ENCODE measurements at places on chromosomes 3 and 15.

DNA sequence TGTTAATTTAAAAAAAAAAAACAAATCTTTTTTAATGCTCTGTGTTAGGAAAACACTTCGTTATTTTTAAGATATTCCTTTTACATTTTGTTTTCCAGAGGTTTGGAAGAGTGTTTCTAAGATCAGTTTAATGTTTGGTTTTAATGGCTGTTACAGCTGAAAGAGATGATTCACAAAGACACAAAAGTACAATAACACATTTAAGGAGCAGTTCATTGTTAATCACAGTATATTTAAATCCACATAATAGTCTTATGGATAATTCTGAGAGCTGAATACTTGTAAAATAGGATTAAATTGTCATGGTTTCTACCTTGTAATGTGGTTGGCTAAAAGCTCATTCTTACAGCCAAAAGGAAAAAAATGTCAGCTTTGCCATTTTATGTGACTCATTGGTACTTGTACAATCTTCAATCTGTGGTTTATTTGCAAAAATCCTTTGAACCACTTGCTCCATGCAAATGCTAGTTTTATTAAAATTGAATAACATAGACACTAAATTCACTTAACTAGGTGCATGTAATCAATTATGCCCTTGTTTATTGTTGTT, 426.4 kb downstream of the NLGN1 start:
- DNase-seq: no peak

DNA sequence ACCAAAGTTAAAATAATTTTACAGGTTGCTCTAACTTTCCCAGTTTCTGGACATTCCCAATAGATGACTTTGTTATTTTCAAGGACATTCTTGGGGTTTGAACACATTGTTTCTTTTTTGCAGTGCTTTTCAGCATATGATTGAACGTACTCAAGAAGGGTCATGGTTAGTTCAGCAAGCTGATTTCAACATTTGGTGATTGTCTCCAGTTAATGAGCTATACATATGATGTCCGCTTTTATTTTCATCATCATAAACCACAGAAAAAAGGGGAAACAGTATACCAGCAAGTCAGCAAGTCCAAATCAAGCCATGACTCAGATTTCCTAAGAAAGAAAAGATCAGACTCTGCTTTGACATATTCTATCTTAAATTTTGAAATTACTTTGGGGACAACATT, 69.4 kb downstream of the B3GALNT1 start:
- no peak for DNase-seq

DNA sequence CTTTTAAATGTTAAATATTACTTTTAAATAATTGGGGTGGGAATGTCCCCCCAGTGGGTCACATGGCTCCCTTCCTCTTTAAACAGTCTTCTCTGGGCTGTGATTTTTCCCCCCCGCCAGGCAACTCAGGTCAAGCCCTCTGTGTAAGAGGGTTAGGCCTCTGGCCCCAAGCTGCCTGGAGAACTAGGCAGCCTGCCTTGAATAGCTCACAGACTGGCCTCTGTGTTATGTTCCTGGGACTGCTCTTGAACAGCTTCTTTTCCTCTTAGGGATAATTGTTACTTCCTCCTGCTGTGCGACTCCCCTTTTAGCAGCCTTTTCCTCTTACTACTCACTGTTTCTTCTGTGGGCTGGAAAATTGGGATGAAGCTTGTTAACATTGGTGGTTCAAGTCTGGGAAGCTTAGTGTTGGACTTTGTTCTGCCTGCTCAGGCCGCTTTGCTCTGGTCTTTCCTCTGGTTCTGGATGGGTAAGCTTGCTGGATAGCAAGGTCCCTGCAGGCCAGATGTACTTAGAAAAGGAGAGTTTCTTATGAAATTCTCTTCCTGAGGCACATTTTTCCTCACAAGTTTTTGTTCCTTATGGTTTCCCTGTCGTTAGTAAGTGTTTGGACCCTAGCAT, 2.2 kb downstream of the TEX264 start:
- DNase-seq: no peak

DNA sequence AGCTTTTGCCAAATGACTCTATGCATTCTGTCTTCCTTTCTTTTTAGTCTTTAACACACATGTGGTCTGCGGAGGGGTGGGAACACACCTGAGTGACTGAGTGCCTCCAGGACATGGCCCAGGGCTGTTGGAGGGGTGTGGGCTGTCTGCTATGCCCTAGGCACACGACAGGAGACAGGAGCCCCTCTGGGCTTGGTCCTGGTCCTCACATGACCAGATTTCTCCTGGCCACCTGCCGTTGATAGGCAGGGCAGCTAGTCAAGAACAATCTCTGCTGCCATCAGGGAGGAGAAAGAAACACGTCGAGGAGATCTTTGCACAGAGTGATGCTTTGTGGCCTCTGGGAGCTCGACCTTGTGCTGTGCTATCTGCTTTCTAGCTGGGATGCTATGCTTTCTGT, 176.6 kb downstream of the KLF13 start:
- no peak for DNase-seq

DNA sequence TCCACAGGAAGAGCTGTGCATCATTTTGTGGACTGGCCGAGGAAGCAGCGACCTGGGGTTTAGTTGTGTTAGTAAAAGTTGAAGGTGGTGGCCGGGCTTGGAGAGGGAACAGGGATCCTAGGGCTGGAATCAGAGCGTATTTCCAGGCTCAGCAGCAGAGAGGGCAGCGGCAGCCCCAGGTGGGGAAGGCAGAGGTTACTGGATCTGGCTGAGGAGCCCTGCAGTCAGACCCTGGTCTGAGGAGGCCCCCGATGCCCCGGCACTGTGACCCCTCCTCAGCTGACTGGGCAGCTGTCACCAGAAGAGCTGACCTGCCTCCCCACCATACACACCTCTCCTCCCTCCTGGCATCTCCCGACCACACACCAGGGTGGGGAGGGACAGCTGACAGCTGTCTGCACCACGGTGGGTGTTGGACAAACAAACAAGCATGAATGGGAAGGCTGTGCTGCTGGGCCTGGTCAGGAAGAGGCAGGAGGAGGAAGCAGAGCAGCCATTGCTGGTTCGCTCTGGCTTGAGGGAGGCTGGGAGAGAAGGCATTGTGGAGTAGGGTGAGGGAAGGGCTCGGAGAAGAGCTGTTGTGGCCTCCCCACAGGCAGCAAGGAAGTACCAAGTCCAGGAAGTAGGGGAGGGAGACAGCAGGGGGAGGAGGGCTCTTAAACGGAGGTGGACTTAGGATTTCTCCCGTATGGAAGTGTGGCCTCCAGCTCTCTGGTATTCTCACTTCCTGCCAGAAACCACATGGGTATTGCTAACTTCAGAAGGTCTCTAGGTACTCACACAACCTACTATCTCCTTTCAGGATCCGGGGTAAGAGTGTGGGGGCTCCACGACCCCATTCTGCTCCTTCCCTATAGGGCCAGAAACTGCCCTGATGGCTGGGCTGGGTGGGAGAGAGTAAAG, 49.5 kb upstream of the HACD2 start:
- DNase-seq: no peak
